ENCODE measurements at places on chromosomes 3 and 15.

GRCh38 chr3:132232231-132232792 is 84.9 kb upstream of the ACP3 start:
- DNase-seq = no peak

DNA sequence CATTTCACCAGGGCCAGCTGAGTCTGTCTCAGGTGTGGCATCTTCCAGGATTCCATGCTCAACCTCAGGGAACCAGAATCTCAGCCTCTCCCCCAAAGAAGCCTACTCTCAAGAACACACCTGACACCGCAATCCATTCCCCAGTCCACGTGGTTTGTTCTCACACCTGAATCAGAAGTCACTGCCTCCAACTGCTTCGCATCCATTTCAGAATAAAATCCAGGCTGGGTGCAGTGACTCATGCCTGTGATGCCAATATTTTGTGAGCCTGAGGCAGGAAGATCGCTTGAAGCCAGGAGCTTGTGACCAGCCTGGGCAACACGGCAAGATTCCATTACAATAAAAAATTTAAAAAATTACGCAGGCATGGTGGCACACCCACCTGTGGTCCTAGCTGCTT is 212.2 kb downstream of the FOXP1 start:
- DNase-seq = no peak

- DNase-seq = no peak
These were observed 47.1 kb downstream of the SUMF1 start for GRCh38 chr3:4419920-4420319.

- DNase-seq = no peak
These were observed 20.2 kb downstream of the RYR3 start for GRCh38 chr15:33330931-33331330.

GRCh38 chr15:73872346-73872745 is 1.0 kb upstream of the TBC1D21 start:
- DNase-seq = no peak

DNA sequence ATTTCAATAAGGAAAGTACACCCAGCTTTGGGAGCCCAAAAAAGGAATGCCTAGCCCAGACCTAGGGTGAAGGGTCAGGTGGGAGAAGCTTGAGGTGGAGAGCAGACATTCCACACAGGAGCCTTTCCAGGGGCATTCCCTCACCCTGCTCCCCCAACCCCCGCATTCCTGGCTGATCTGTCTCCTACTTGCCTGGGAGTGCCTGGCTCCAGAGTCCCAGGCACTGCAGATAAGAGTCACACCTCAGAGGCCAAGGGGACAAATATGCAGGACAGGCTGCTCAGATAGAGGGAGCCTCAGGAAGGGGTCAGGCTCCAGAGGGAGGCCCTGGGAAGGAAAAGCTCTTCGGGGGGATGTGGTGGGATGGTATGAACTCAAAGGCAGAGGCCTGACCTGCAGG is 20.8 kb upstream of the HCN4 start:
- DNase-seq = no peak

All from NCI-H1417 (cell line).